ENCODE measurements at places on chromosomes 11 and 22.

GRCh38 chr11:131723088-131723487, 352.7 kb downstream of the NTM start:
- no peak overlapping the region for H3K27ac ChIP-seq
- H3K36me3 ChIP-seq, result no peaks in the 10 kb centered on the region
- H3K4me1 ChIP-seq, result no peaks in the 10 kb centered on the region

DNA sequence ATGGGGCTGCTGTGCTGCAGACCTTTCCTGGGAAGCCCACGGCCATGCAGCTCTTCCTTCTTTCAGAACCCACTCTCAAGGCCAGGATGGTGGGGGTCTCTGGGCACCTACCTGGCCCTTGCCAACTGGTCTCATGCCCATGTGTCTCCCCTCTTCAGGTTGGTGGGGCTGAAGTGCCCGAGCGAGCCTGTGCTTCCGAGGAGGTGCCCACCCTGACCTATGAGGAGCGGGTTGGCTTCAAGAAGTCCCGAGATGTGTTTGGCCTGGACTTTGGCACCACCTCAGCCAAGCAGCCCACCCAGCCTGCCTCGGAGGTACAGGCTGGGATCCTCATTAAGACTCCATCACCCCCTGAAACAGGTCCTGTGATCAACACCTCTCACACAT, 9.9 kb downstream of the THAP7 start:
- H3K36me3 ChIP-seq, result peaks cover 10% of the 10 kb centered on the region
- DNase-seq, result no peak
- H3K4me1 ChIP-seq, result peaks cover 10% of the 10 kb centered on the region
- H3K27me3 ChIP-seq, result no peaks in the 10 kb centered on the region
- H3K27ac ChIP-seq, result no peak overlapping the region

DNA sequence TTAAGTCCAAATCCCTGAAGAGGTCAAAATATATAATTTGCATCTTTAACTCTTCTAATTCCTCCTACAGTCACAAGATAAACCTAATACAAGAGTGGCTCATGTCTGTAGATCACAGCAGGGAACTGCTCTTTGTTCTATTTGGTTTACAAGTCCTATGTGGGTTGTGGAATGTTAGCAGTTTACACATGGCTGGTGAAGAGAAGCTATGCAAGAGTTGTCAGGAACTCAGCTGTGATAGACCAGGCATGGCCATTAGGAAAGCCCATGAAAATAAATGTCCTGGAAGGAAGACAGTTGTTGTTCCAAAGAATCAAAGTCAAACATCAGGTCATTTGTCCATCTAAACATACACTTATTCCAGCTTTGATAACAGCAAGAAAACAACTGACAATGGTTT, 312.4 kb upstream of the PITPNB start:
- DNase-seq, result no peak
- H3K36me3 ChIP-seq, result no peaks in the 10 kb centered on the region
- H3K27ac ChIP-seq, result no peak overlapping the region
- H3K27me3 ChIP-seq, result peaks cover 12% of the 10 kb centered on the region

GRCh38 chr11:60992842-60993409, 21.4 kb downstream of the CD6 start:
- H3K27me3 ChIP-seq, result no peaks in the 10 kb centered on the region
- DNase-seq, result no peak
- no peak overlapping the region for H3K4me3 ChIP-seq

GRCh38 chr22:45281010-45281409, 3.7 kb upstream of the UPK3A start:
- DNase-seq, result no peak
- no peak overlapping the region for H3K4me3 ChIP-seq
- no peaks in the 10 kb centered on the region for H3K36me3 ChIP-seq
- H3K27me3 ChIP-seq, result peaks cover 31% of the 10 kb centered on the region
- no peak overlapping the region for H3K27ac ChIP-seq

- peaks cover 44% of the 10 kb centered on the region for H3K27me3 ChIP-seq
- no peak overlapping the region for H3K27ac ChIP-seq
- H3K36me3 ChIP-seq, result no peaks in the 10 kb centered on the region
- no peaks in the 10 kb centered on the region for H3K4me1 ChIP-seq
Observed at GRCh38 chr11:19349340-19350025, 108.7 kb upstream of the E2F8 start.

DNA sequence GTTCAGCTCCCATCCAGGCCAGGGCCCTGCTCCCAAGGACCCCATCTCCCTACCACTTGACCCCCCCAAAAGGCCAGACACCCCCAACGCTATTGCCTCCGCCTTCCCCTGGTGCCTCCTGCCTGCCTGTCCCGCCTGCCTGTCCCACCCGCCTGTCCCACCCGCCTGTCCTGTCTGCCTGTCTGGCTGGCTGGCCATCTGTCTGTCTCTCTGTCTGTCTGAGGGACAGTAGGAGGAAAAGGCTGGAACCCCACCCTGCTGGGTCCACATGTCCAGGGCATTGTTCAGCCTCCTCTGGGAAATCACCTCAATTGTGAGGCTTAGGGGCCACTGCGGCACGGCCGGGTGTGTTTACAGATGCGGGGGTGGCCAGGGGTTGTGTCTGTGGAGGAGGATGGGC, 25.3 kb upstream of the CBX7 start:
- H3K4me3 ChIP-seq, result no peak overlapping the region
- peaks cover 2% of the 10 kb centered on the region for H3K27me3 ChIP-seq
- DNase-seq, result no peak
- no peaks in the 10 kb centered on the region for H3K36me3 ChIP-seq

DNA sequence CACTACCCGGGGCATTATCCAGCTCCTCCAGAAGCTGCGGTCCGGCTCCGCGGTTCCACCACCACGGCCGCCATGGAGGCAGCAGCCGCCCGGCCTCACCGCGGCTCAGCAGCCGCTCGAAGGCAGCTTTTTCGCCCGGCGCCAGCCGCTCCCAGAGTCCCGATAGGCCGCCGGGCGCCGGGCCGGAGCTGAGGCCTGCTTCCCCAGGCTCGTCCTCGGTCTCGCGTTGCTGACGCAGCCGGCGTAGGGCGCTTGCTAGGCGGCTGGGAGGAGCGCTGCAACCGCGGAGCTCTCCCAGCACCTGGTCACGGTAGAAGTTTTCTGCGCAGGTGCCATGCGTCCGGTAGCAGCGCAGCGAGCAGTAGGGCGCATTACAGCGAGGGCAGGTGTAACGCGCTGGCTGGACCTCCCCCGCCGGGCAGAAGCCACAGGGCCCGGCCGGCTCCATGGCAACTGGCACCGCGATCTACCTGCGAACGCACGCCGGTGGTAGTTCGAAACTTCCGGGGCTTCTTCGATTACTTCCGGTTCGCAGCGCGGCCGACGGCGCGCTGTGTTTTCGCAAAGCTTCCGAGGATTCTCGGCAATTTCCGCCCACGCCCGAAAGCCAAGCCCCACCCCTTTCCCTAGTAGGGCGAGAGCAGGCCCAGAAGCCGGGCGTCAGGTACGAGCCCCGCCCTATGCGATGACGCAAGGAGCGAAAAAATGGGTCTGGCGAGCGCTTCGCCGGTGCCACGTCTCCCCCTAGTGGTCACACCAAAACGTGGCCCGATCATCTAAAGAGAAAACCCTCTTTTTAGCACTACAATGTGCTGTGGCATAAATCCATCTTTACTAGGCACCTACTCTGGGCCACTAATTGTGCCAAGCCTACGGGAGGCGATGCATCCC, at the start of gene ZNHIT2:
Gene ZNHIT2, minus strand, starts transcription at position 496 of the 891 bp plus-strand sequence. Its CDS starts 48 bp downstream, at position 448.
- peak within 1 kb of the TSS; percentile 97 for H3K27ac ChIP-seq
- H3K27me3 ChIP-seq, result no peaks in the 10 kb centered on the region
- H3K4me1 ChIP-seq, result peaks cover 63% of the 10 kb centered on the region
- H3K4me3 ChIP-seq, result peak within 1 kb of the TSS; percentile 90

DNA sequence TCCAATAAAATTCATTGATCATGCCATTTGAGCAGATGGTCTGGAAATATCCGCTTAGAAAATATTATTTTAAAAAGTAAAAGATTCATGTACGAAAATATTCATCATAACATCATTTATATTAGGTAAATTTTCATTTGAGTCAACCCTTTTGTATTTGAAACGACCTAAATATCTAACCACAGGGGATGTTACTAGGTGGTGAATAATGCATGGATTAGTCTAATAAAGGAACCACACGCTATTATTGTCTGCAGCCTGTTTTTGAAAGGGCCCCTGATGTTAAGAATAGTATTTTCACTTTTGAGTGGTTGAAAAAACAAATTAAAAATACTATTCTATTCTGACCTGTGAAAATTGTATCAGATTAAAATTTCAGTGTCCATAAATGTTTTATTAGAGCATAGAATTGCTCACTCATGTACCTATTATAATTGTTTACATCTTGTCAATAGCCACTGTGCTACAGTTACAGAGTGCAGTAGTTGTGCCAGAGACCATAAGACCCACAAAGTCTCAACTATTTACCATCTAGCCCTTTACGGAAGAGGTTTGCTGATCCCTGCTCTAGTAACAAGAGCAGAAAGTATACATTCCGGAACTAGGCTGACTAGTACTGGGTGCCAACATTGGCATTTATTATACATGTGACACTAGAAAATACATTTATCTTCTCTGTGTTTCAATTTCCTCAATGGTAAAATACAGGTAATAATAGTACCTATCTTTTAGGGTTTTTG, 176.1 kb downstream of the LRRC4C start:
- H3K4me1 ChIP-seq, result no peaks in the 10 kb centered on the region
- no peaks in the 10 kb centered on the region for H3K27me3 ChIP-seq
- DNase-seq, result no peak
- H3K27ac ChIP-seq, result no peak overlapping the region
- no peak overlapping the region for H3K4me3 ChIP-seq

DNA sequence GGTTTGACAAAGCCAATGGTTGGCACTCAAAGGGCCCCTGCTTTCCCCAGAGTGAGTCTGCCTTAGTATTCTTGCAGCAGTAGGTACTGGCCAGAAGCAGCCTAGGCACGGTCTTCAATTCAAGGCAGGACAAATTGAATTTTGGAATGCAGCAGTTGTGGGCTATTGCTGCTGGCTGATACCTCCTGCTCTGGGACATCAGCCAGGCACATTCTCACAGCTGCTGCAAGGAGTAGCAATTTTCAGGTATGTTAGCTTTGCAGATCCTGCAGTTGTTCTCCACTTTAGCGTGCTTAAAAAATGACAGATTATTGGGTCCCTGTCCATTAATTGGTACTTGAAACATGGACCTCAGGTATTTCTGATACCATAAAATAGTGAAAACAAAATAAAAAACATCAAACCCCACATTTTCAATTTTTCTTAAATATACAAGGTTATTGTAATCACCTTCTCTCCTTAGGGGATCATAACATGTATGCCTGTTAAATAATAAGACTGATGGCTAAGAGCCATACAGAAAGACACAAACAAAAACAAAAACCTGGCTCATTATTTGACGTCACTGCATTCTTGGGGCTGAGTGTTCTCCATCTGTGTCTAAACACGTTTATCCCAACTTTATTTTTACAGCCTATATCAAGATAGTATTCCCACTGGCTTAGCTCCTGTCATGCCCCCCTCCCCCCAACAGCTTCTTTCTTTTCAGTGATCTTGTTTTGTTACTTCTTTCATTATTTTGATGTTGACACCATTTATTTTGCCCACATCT, 85.1 kb upstream of the CARD18 start:
- no peak overlapping the region for H3K27ac ChIP-seq
- H3K4me3 ChIP-seq, result no peak overlapping the region
- no peak for DNase-seq
- H3K36me3 ChIP-seq, result no peaks in the 10 kb centered on the region

DNA sequence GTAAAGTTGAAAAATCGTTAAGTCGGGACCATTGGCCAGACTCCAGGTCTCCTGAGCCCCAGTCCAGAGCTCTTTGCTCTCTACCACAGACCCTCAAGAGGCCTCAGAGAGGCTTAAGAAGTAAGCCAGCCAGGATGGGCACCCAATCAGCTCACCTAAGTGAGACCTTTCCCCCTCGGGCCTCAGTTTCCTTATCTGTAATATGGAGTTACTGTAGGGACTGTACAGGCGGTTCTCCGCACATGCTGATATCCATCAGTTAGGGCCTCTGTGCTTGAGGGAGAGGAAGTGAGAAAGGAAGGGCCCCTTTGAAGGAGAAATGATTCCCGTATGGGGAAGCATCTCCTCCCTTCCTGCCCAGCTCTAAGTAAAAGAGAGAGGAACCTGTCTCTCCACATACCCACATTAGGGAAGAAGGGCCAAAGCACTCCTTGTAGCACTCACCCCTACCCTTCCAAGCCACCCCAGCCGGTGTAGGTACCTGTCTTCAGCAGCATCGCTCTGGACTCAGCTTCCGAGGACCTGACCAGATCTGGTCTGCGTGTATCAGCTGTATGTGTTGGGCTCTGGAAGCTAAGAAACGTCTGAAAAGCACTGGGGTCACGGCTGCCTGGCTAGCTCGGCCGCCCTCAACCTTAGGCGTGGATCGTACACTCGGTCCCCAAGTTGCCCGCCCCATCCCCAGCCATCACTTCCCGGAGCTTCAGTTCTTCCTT, 653 bp downstream of the NAGA start:
- H3K27me3 ChIP-seq, result no peaks in the 10 kb centered on the region
- H3K36me3 ChIP-seq, result peaks cover 25% of the 10 kb centered on the region
- peak overlapping the region; percentile 93 for H3K27ac ChIP-seq
- H3K4me1 ChIP-seq, result peaks cover 37% of the 10 kb centered on the region

DNA sequence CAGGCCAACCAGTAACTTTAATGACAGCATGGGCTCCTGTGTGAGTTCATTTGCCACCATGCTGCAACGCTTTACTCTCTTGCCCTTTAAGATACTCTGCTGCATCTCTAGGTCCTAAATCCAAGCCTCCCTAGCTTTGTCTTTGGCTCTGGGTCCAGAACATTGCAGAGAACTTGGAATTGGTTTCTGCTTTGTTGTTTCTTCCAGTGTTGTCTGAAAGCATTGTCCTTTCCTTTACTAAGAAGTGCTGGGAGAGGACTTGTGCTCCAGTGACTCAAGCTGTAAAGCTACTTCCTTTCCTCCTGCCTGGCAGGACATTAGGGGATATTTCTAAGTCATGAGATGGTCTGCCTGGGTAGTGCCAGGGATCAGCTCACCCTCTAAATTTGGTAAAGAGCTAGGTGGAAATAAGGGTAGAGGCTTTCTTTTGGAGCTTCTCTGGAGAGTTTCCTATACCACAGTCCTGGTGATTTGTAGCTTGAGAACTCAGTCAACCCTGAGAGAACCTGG, 202.5 kb upstream of the CADM1 start:
- no peak overlapping the region for H3K4me3 ChIP-seq
- H3K36me3 ChIP-seq, result no peaks in the 10 kb centered on the region
- no peaks in the 10 kb centered on the region for H3K4me1 ChIP-seq
- no peak for DNase-seq

- H3K36me3 ChIP-seq, result peaks cover 2% of the 10 kb centered on the region
- no peak overlapping the region for H3K27ac ChIP-seq
- no peaks in the 10 kb centered on the region for H3K4me1 ChIP-seq
- H3K4me3 ChIP-seq, result no peak overlapping the region
- DNase-seq, result no peak
Observed at GRCh38 chr11:17927041-17927440, 85.8 kb downstream of the SERGEF start.

GRCh38 chr22:26442086-26442756, 13.2 kb downstream of the ASPHD2 start:
- H3K27me3 ChIP-seq, result no peaks in the 10 kb centered on the region
- H3K4me1 ChIP-seq, result peaks cover 1% of the 10 kb centered on the region
- H3K27ac ChIP-seq, result no peak overlapping the region
- H3K36me3 ChIP-seq, result peaks cover 15% of the 10 kb centered on the region
- no peak for DNase-seq
